ENCODE measurements at places on chromosomes 1 and 21.

- DNase-seq, result no peak
Measured at GRCh38 chr1:56309065-56309464, 270.3 kb downstream of the PLPP3 start.

DNA sequence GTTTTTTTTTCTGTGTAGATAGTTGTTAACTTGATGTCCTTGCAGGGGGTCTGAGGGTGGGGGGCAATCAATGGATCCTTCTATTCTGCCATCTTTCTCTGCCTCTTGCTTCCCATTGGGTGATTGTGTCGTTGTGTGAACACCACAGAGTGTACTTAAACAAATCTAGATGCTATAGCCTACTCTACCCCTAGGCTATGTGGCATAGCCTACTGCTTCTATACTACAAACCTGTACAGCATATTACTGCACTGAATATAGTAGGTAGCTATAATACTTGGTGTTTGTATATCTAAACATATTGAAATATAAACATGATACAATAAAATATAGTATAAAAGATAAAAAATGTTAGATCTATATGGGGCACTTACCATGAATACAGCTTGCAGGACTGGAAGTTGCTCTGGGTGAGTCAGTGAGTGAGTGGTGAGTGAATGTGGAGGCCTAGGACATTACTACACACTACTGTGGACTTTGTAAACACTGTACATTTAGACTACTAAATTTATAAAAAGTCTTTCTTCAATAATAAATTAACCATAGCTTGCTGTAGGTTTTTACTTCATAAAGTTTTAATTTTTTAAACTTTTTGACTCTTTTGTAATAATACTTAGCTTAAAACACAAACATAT lies 105.4 kb downstream of the CENPF start:
- DNase-seq, result no peak

GRCh38 chr1:174110053-174110452 lies 49.3 kb upstream of the RABGAP1L start:
- no peak for DNase-seq

- DNase-seq, result no peak
Measured at GRCh38 chr1:6454856-6455751, 10.9 kb downstream of the TNFRSF25 start.

GRCh38 chr1:12140515-12141162 lies 26.2 kb upstream of the TNFRSF1B start:
- no peak for DNase-seq

DNA sequence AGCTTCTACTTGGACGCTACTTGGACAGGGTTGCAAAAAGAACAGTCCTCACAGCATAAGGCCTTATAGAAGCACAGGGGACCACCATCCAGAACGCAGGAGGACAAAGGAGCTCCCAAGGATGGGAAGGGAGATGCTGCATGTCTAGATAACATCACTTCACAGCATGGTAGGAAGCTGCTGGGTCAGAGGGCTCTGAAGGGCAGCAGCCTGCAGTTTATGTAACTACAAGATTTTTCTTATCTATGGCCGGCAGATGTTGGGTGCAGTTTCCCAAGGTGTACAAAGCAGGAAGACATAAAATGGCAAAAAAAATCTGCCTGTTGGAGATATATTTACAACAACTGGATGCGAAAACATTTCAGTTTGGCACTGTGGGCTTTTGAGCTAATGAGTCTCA lies 45.3 kb upstream of the SLC5A9 start:
- DNase-seq, result no peak
